ENCODE measurements at places on chromosomes 7 and 10.

- DNase-seq: peak; percentile 63
Observed at GRCh38 chr10:108735380-108735779, 1187.9 kb downstream of the XPNPEP1 start.

- DNase-seq: no peak
Observed at GRCh38 chr7:143299840-143300239, 11.7 kb downstream of the CASP2 start.

DNA sequence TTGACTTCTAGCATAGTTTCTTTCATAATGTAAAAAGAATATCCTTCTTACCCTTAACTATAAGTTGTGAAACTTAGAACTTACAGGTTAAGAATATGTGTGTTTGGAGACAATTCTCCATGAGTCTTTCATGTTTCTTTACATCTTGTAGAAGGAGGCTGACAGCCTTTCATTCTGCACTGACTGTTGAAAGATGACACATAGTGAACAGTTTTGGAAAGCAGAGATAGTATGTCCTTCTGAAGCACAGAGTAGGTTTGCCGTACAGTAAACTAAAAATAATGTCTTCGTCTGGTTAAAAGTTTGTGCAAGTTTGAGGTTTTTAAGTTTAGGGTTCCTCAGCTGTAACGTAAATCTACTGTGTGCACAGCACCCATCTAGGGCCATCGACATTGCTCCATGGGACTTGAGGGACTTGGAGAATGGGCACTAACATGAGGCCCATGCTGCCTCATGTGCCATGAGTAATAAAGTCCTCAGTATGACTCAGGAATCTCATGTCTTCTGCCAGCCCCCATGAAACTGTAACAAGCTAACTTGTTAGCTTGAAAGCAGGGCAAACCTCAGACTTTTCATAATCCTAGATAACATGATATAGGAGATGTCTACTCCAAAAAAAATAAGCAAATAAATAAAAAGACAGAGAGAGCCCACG lies 24.5 kb upstream of the ELAPOR2 start:
- peak; percentile 2 for DNase-seq

- DNase-seq: peak; percentile 50
Observed at GRCh38 chr10:13536674-13537366, 8.0 kb upstream of the BEND7 start.

DNA sequence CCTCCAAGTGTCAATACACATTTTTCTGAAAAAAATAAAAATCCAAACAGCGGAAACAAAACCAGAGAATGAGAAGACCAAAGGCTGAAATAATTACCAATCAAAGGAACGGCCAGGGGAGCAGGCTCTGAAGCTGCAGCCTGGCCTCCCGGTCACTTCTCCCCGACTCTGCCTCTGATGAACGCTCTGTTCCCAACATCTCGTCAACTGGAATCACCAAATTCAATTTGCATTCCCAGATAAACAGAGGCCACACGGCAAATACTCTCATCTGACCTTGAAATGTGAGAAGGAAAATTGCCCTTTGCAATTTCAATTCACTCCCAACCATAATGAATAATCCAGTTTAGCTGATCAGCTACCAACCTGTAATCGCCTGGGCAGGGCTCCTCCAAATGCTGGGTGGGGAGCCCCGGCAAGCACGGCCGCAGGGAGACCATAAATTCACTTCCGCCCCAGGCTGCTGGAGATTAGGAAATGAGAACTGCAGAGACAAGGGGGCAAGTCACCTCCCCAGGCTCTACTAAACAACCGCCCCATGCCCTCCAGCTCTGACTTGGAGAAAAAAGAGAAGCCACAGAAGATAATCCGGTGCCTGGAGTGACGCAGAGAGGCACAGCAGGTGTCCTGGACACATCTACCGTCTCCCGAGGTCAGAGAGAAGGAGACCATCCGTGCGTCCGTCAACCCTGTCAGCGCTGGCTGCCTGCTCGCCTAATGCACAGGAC lies 153.2 kb downstream of the MAD1L1 start:
- no peak for DNase-seq
